ENCODE measurements at places on chromosomes 2 and 18. TPM values are rescaled to one million over a fixed set of nuclear protein-coding genes. Genes with fewer than 3 reads are reported as not detected.

NEU4 gene
- total RNA-seq = 9.4 TPM

SULT1C2 gene
- not detected for total RNA-seq

SERPINB10 gene
- not detected for total RNA-seq

SLC38A11 gene
- total RNA-seq = 1.6 TPM

UBE2E3 gene
- 24.1 TPM for total RNA-seq

CYS1 gene
- not detected for total RNA-seq

GRCh38 chr2:143451642-143452281, 322.5 kb downstream of the ARHGAP15 start:
- no peaks in the 10 kb centered on the region for H3K27me3 ChIP-seq
- H3K4me3 ChIP-seq = peak overlapping the region; percentile 7
- H3K36me3 ChIP-seq = peaks cover 4% of the 10 kb centered on the region

GRCh38 chr2:100270381-100271146, 51.7 kb downstream of the LONRF2 start:
- no peak overlapping the region for H3K27ac ChIP-seq
- DNase-seq = no peak
- H3K27me3 ChIP-seq = peaks cover 12% of the 10 kb centered on the region
- H3K4me1 ChIP-seq = peaks cover 3% of the 10 kb centered on the region

DNA sequence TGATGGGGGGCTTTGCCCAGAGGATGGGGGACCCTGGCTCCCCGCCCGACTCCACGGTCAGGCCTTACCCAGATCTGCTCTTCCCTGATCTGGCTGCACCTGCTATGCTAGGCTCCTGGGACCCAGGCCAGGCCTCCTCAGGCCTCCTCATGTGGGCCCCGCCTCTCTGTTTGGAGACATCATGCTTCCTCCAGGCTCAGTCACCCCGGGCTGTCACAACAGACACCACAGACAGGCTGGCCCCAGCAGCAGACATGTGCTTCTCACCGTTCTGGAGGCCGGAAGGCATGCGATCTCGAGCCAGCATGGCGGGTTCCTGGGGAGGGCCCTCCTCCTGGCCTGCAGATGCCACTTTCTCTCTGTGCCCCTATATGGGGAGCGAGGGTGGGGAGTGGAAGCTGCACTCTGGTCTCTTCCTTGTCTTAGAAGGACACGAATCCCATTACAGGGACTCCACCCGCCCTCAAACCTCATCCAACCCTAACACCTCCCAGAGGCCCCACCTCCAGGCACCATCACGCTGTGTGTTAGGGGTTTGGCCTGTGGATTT, 10.8 kb upstream of the NEU4 start:
- H3K27ac ChIP-seq = no peak overlapping the region
- H3K27me3 ChIP-seq = no peaks in the 10 kb centered on the region
- no peak overlapping the region for H3K4me3 ChIP-seq
- H3K4me1 ChIP-seq = peaks cover 2% of the 10 kb centered on the region

GRCh38 chr18:27413495-27414401, 228.6 kb upstream of the CHST9 start:
- no peak overlapping the region for H3K4me3 ChIP-seq
- DNase-seq = no peak
- H3K36me3 ChIP-seq = no peaks in the 10 kb centered on the region
- no peaks in the 10 kb centered on the region for H3K27me3 ChIP-seq
- no peak overlapping the region for H3K27ac ChIP-seq
- H3K4me1 ChIP-seq = no peaks in the 10 kb centered on the region

DNA sequence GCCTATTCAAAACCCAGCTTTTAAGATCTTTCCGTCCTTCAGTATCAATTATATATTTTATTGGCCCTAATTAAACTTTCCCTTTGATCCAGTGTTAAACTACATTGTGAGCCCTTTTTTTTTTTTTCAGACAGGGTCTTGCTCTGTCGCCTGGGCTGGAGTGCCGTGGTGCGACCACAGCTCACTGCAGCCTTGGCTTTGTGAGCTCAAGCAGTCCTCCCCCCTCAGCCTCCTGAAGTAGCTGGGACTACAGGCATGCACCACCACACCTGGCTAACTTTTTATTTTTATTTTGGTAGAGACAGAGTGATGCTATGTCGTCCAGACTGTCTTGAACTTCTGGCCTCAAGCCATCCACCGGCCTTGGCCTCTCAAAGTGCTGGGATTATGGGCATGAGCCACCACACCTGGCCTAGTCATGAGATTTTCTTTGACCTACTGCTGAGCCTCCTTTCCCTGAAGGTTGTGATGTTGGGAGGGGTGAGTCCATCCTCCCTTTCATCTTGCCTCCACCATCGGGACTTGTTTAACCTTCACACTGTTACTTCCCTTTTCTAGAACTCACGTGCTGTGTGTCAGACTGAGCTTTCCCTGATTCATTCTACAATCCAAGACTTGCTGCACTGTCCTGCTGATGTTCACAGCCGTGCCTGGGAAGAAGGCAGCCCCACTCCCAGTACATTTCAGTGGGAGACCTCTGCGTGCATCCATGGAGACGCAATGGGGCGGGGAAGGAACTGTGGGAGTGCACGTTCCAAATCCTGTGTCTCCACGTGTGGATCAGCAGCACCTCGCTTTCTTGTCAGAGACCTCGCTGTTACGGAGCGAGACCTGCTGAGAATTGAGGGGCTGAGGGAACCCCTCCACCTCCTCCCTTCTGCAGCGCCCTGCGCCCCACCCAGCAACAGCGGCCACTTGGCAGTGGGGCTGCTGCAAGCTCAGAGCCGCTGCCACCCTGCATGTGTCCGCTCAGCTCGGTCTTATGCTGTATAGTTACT, 10.8 kb downstream of the OXER1 start:
- H3K4me3 ChIP-seq = no peak overlapping the region
- H3K36me3 ChIP-seq = peaks cover 14% of the 10 kb centered on the region
- no peak for DNase-seq
- no peaks in the 10 kb centered on the region for H3K27me3 ChIP-seq
- H3K4me1 ChIP-seq = peaks cover 16% of the 10 kb centered on the region
- H3K27ac ChIP-seq = peak overlapping the region; percentile 37

DNA sequence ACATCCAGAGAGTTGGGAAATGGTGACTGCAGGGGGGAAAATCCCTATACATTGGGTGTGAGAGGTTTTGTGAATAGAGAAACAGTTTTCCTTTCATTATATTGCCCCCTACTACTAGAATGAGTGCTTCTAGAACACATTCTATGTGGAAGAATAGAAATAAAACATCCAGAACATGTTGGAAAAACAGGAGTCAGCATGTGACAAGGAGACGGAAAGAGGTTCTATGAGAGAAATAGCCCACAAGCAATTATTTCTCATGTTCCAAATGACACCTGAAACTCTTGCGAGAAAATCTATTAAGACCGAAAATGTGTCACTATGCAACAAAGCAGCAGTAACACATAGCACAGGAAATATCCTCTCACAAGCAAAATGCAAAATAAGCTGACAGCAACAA, 202.7 kb upstream of the SPOPL start:
- no peaks in the 10 kb centered on the region for H3K27me3 ChIP-seq
- no peaks in the 10 kb centered on the region for H3K36me3 ChIP-seq
- no peak for DNase-seq

- H3K27me3 ChIP-seq = no peaks in the 10 kb centered on the region
- peaks cover 4% of the 10 kb centered on the region for H3K36me3 ChIP-seq
- no peak overlapping the region for H3K27ac ChIP-seq
- DNase-seq = no peak
- peaks cover 4% of the 10 kb centered on the region for H3K4me1 ChIP-seq
Measured at GRCh38 chr2:216047397-216047796, 34.0 kb upstream of the MREG start.

DNA sequence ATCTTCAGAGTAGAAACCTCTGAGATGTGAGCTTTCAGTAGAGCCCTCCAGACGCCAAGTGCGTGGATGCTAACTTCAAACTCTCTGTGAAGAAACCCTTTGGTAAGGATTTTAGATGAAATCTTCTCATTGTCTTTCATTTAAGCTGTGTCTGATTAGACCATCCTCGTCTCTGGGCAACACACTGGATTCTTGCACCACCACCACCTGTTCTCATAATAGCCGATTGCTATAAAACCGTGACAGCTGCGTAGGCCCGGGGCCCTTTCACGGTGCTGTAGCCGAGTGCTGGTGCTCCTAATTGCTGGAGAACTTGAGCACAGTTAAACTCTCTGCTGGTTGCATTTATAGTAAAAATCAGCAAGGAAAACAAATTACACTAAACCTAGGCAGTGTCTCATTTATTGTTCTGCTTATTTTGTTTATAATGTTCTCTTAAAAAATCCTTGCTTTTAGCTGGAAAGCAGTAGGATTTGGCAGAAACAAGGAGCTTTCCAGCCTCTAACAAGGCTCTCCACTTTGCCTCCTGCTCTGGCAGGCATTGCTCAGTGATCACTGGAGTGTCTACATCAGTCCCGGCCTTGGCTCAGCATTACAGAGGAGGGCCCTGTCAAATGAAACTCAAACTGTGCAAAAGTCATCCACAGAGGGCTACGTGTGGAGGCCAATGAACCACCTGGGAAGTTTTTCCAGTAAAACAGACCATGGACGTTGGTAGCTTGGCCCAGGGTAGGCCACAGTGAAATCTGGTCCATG, 40.9 kb upstream of the MBP start:
- H3K4me3 ChIP-seq = no peak overlapping the region
- H3K36me3 ChIP-seq = no peaks in the 10 kb centered on the region
- DNase-seq = no peak
- H3K4me1 ChIP-seq = peaks cover 2% of the 10 kb centered on the region
- no peak overlapping the region for H3K27ac ChIP-seq
- no peaks in the 10 kb centered on the region for H3K27me3 ChIP-seq

GRCh38 chr2:72889991-72890390, 2.8 kb downstream of the SPR start:
- peaks cover 12% of the 10 kb centered on the region for H3K4me1 ChIP-seq
- peaks cover 69% of the 10 kb centered on the region for H3K27me3 ChIP-seq
- H3K27ac ChIP-seq = no peak overlapping the region
- no peak overlapping the region for H3K4me3 ChIP-seq

DNA sequence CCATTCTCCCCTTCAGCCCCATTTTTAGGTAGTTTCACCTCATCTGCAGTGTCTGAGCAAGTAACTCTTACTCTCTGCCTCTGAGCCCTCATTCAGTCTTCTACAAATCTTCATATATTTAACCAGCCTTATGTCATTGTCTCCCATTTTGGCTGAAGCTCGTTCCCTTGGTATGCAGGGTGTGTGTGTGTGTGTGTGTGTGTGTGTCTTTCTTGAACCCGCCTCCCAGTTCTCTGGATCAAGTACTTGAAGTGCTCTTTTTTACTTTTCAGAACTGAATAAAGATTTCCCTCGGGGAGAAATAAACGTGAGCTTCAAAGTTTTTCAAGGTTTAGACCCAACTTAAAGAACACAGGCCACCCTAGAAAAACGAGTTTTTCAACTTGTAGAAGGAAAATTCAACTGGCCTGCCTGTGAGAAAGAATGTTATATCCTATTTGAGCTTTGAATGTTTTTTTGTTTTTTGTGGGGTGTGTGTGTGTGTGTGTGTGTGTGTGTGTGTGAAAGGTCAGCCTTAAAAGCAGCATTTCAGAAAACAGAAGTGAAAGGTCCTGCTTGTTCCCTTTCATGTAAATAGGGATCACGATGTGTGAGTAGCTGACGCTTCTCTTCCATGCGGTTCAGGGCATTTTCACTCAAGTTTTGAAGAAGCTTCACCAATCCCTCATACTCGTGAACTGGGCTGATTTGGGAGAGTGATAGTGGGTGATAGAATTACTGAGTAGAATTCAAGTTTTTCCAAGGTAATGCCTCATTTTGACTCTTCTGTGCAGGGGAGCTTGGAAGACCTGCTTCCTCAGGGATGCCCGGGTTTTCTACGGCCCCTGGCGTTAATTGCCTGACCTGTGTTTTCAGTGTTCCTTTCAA, 50.6 kb upstream of the EML6 start:
- peaks cover 13% of the 10 kb centered on the region for H3K4me1 ChIP-seq
- peaks cover 16% of the 10 kb centered on the region for H3K27me3 ChIP-seq
- H3K36me3 ChIP-seq = peaks cover 6% of the 10 kb centered on the region
- DNase-seq = no peak
- peak overlapping the region; percentile 87 for H3K27ac ChIP-seq

DNA sequence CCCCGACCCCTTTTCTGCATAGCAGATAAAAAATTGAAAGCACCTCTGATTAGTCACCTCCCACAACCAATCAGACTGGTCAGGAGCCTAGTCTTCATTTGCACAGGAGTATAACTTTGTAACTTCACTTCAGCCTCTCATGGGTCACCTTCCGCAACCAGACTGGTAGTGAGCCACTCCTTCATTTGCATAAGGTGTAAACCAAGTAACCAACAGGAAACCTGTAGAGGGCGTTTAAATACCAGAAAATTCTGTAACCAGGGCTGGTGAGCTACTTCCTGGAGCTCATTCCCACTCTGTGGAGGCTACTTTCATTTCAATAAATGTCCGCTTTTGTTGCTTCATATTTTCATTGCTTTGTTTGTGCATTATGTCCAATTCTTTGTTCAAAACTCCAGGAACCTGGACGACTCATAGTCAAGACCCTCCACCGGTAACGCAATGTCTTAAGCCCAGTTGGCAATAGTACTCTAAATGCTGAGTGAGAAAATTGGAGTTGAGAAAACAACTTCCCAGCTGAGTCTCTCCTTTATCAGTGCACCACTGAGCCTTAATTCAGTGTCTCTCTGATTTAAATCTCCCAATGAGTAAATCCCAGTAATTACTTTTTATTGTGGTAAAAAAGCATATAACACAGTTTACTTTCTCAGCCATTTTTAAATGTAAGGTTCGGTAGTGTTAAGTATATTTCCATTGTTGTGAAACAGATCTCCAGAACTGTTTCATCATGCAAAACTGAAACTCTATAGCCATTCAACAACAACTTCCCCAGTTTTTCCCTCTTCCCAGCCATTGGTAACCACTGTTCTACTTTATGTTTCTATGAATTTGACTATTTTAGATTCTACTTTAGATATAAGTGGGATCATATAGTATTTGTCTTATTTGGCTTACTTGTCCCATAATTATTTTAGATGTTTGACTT, 392.7 kb upstream of the SLC8A1 start:
- no peak overlapping the region for H3K4me3 ChIP-seq
- no peaks in the 10 kb centered on the region for H3K27me3 ChIP-seq
- no peak overlapping the region for H3K27ac ChIP-seq

DNA sequence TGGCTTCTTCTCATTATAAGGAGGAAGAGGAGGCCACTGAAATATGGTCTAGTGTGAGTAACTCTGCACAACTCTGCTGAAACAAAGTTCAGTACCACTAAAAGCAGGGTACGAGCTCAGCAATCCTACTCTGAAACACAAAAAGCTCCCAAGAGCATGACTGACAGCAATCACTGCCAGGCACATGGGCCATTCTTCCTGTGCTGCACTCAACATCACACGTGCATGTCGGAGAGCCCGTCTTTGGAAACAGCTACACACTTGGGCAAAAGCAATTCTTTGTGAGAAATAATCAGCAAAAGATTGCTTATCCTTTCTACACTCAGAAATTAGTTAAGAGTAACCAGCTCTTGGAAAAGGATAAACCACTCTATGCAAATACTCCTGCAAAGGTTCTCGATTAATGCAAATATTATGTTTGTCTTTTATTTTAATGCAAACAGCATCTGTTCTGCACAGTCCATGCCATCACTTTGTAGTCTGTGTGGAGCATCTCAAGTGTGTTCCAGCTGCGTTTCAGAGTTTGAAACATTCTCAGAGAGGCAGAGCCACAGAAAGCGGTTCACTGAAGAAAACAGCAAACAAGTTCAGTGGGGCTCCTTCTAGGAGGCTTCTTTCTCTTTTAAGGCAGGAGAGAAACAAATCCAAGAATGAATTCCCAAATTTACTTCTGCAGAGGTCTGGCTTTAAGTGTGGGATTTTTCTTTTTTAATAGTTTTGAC, 145.0 kb downstream of the HDAC4 start:
- H3K4me1 ChIP-seq = peaks cover 59% of the 10 kb centered on the region
- H3K27me3 ChIP-seq = no peaks in the 10 kb centered on the region
- DNase-seq = no peak
- H3K27ac ChIP-seq = no peak overlapping the region
- no peak overlapping the region for H3K4me3 ChIP-seq

- no peaks in the 10 kb centered on the region for H3K36me3 ChIP-seq
- no peak overlapping the region for H3K4me3 ChIP-seq
- no peak overlapping the region for H3K27ac ChIP-seq
- H3K27me3 ChIP-seq = no peaks in the 10 kb centered on the region
Measured at GRCh38 chr2:78757191-78757590, 268.3 kb upstream of the REG3G start.

Measured in T-helper 17 cell (primary cell).